ENCODE measurements at places on chromosomes 4 and X.

GRCh38 chrX:69137371-69138117 is 27.7 kb downstream of the PJA1 start:
- DNase-seq = no peak

GRCh38 chrX:8803326-8803725 is 2.1 kb upstream of the FAM9A start:
- no peak for DNase-seq

DNA sequence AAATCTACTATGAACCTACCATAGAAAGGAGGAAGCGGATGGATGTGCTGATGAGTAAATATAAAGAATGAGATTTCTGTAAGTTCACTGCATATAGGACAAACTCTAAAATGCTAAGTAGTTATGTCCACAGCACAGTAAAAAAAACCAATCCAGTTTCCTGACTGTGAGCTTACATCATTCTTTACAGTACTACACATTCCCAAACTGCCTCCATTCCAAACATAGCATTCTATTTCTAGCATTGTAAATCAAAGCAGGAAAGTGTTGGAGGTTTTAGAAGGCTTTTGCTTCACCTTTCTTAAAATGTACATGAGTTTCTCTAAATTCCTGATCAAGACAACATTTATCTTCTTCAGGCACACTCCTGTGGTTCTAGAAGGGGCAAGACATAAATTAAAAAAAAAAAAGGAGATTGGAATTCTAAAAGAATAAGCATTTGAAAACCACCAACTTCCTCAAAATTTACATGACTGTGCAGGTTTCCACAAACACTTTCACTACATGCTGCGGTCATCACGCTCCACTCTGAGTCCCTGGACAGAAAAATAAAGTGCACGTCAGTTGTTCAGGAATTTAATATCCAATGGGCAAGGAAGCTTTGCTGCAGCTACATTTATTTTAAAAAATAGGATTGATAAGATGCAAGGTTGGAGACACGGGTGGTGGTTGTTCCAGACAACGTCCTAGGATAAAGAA is 297.6 kb upstream of the STS start:
- peak; percentile 2 for DNase-seq

- no peak for DNase-seq
Measured at GRCh38 chr4:151143162-151143561, 43.7 kb downstream of the RPS3A start.

- DNase-seq = no peak
Measured at GRCh38 chr4:147370881-147371280, 110.0 kb upstream of the EDNRA start.

GRCh38 chr4:108813261-108813660 is 50.4 kb upstream of the ETNPPL start:
- DNase-seq = no peak

- DNase-seq = peak; percentile 24
Measured at GRCh38 chr4:180560896-180561295, 1682.3 kb upstream of the TENM3 start.

DNA sequence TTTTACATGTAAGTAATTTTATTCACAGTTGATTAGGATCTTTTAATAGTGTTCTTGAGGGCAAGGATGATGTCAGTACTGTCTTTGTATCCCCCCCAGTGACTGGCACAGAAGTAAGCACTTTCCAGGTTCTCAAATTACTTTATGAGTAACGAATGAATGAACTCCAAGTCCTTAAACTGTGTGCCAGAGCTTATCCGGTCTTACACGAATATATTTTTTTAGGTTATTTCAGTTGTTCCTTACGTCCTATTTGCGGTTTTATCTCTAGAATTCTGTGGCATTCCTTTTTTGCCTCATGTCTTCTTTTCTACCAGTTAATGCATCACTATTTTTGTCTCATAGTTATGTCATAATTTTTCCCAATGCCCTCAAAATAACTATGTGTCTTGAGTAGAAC is 106.9 kb upstream of the MID1IP1 start:
- no peak for DNase-seq

DNA sequence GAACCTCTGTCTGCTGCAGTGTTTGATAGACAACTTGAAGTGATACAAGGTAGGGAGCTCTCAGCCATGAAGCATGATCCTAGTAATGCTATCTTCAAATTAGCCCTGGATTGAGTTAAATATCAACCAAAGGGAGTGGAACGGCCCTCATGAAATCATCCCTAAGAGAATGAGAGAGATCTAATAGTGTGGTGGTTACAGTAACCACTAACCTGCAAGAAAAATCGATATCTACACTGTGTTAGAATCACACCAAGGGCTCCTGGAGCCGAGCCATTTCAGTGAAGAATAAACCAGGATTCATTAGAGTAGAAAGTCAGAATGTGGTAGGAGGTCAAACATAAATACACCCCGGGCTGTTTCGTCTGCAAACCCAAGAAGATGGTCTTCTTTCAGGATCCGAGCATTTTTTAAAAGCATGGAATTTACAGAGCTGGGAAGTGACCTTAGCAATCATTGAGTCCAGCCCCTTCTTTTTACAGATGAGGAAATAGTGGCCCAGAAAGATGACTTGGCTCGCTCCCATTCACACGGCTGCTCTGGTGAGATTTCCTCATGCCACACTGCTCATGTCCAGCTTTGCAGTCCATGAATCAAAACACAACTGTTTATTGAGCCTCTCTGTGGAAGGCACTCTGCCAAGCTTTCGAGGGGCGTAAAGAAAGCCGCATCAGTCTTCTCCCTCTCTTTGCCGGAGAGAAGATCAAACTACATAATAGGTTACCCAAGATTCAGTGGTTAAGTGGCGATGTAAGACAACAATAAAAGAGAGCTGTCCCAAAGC is 5.5 kb upstream of the DCTD start:
- DNase-seq = no peak

Measured in hematopoietic multipotent progenitor cell treated with erythropoietin and hydrocortisone succinate and interleukin-3 and kit ligand, for 4 days (in vitro differentiated cells).